ENCODE measurements at places on chromosomes 4 and X. TPM values are rescaled to one million over a fixed set of nuclear protein-coding genes. Genes with fewer than 3 reads are reported as not detected.

Gene SLAIN2
- 57.4 TPM for polyA plus RNA-seq

Gene CCDC149
- 9.7 TPM for polyA plus RNA-seq

Gene SULT1B1
- 0.61 TPM for polyA plus RNA-seq

Gene UGT2B11
- polyA plus RNA-seq, result not detected

Gene ANOS1
- polyA plus RNA-seq, result 27.7 TPM

Gene RNF175
- polyA plus RNA-seq, result 0.15 TPM

Gene SAGE1
- not detected for polyA plus RNA-seq

Gene NWD2
- polyA plus RNA-seq, result not detected

Gene RAB39B
- 0.43 TPM for polyA plus RNA-seq

Gene MAGEE2
- 0.35 TPM for polyA plus RNA-seq

GRCh38 chrX:138986866-138987265 is 275.3 kb upstream of the FGF13 start:
- DNase-seq, result no peak

DNA sequence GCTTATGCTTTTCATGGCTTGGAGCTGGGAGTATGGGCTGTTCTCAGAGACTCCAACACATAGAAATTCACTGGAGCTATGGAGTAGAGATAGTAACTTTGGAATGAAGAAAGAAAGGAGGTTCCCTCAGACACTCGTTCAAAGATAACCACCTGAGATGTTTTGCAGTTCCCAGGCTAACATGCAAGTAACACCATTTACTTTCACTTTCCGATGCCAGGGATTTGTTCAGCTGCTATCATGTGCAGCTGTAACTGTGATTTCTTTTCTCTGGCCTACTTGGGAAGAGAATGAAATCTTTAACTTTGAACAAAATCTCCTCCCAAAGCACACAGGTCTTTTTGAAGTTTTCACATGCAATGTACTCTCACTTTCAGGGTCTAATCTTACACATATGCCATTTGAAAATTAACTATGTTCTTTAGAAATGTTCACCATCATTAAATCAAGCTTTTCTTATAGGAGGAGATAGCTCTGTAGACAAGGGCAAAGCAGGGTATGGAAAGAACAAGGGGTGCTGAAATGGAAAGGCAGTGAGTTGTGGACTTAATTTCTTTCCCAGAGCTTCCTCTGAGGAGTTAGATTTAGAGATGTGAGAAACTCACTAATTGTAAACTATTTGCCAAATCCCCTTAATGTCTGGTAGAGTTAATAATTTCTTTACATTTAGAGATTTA is 514.3 kb downstream of the PDHA2 start:
- DNase-seq, result no peak

GRCh38 chrX:47649781-47650163 is 591 bp downstream of the ELK1 start:
- DNase-seq, result no peak

DNA sequence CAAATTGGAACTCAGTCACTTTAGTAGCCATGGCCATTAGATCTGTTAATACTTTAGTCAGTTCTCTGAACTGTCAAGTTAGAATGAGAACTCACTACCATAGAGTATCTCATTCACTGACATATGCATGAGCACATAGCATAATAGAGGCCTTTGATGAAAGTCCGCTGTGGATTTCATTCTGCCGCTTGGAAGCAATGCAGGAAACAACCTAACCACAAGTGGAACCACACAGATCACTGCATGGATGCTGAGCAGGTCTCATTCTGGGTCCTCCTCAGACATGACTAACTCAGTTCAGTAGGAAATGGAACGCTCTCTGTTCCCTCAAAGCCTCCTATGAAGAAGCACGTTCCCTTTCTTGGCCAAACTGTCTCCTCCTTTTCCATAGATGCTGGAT is 1624.8 kb upstream of the TENM3 start:
- DNase-seq, result no peak

- DNase-seq, result no peak
Measured at GRCh38 chr4:115851918-115852766, 738.7 kb upstream of the NDST4 start.

GRCh38 chr4:14902342-14902741 is 99.9 kb upstream of the CPEB2 start:
- no peak for DNase-seq

GRCh38 chr4:171024720-171025303 is 788.4 kb upstream of the GALNTL6 start:
- no peak for DNase-seq

GRCh38 chr4:71713611-71714203 is 70.2 kb downstream of the GC start:
- DNase-seq, result peak; percentile 54

DNA sequence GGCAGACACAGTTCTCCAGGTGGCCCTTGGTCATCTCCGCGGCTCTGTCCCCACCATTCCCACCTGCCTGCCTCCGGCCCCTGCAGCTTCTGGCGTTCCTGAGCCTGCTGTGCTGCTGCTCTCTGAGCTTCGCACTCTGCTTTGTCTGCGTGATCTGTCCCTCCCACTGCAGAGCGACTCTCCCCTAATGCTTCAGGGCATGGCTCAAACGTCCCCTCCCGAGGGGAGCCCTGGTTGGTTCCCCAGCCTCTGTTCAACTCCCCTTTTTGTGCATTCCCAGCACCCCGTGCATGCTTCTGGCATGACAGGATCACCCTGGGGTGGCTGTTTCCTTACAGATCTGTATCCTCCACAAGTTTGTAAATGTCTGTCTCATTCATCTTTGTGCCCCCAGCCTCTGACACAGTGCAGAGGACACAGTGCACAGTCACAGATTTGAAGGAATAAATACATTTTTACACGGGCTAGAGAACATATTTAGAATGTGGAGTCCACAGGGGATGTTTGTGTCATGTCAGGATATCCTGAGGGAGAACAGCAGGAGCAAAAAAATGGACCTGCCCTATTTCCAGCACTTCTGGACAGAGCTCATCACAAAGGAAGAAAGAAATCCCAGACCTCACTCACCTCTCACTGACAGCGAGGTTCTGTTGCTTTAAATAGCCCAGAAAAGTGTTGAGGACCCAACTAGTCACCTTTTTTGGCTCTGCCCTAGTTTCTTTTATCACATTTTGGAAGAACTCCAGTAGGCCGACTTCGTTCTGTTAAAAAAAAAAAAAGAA is 72.6 kb downstream of the GATB start:
- DNase-seq, result no peak

- no peak for DNase-seq
Measured at GRCh38 chr4:175787948-175788347, 24.1 kb downstream of the GPM6A start.

DNA sequence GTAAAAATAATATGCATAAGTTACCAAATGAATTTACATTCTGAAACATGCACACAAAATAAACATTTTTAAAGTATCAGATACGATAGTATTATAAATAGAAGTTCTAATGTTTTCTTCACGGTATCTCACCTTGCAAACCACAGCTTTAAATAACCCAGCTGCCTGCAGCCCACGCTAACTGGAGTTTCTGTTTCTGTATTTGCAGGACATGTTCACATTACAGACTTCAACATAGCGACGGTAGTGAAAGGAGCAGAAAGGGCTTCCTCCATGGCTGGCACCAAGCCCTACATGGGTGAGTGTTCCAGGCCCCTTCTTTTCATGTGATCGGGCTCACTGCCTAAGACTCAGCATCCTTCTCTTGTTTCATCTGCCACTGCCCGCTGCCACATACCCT is 291.7 kb downstream of the EVC2 start:
- DNase-seq, result no peak

DNA sequence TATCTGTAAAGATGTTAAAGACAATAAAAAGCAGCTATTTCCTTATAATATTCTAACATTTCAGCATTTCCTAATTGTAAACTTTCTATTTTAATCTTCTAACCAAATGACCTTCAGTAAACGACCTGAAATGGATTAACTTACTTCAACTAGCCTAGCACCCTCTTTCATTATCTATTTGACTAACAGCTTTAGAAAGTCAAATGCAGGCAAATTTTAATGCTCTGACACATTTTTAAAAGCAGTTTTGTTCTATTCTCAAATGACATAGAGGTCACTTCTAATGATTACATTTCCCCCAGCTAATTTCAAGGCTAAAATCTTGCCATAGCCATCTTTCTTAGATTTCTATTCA is 41.9 kb downstream of the SLC7A11 start:
- no peak for DNase-seq

DNA sequence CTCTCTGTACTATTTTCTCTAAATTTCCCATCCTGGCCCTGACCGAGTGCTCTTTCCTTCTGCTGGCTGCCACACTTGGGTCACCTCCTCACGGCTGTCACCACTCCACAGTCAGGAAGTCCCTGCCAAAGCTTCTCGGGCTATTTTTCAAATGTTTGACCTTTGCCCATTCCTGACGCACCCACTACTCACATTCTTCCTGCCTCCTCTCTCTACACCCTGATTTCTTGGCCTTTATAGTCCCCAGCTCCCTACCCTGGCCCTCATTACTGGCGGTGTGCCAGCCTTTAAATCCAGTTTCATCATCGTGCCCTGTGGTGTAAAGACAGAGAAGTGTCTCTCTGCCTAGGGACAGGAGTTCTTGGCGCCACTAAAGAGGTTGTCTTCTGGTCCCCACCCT is 46.4 kb upstream of the GATB start:
- DNase-seq, result no peak

DNA sequence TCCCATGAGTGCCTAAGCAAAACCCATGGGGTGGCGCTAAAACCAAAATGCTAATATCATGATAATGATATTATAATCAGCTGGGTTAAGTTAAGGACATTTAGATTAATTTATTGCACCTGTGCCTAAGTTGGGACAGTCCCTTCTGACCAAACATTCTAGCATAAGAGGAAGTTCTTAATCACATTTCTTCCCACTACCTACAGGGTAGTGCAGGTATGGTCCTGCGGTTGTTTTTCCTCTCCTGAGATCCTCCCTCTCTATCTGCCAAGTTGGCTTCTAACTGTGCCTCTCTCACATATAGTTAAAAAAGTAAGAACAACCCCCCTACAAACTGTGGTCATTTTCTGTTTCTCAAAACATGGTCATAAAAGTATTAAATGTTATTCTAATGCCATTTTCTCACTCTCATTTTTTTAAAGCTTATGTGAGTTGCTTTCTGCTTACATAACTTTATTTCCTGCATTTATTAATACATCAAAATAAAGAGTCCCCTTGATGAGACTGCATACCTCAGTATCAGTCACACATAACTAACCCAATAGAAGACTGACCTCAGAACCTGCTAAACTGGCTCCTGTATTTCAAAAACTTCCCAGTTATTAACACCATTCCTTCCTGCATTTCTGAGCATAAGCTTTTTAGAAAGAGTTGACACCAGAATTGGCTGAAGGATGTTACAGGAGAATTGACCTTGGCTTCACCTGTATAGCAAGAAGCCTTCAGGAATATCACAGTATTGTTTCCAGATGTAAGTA is 1332.5 kb downstream of the FSTL5 start:
- no peak for DNase-seq

GRCh38 chr4:146981651-146982050 is 36.0 kb upstream of the TTC29 start:
- DNase-seq, result no peak

GRCh38 chr4:19531906-19532848 is 719.5 kb upstream of the SLIT2 start:
- DNase-seq, result no peak

DNA sequence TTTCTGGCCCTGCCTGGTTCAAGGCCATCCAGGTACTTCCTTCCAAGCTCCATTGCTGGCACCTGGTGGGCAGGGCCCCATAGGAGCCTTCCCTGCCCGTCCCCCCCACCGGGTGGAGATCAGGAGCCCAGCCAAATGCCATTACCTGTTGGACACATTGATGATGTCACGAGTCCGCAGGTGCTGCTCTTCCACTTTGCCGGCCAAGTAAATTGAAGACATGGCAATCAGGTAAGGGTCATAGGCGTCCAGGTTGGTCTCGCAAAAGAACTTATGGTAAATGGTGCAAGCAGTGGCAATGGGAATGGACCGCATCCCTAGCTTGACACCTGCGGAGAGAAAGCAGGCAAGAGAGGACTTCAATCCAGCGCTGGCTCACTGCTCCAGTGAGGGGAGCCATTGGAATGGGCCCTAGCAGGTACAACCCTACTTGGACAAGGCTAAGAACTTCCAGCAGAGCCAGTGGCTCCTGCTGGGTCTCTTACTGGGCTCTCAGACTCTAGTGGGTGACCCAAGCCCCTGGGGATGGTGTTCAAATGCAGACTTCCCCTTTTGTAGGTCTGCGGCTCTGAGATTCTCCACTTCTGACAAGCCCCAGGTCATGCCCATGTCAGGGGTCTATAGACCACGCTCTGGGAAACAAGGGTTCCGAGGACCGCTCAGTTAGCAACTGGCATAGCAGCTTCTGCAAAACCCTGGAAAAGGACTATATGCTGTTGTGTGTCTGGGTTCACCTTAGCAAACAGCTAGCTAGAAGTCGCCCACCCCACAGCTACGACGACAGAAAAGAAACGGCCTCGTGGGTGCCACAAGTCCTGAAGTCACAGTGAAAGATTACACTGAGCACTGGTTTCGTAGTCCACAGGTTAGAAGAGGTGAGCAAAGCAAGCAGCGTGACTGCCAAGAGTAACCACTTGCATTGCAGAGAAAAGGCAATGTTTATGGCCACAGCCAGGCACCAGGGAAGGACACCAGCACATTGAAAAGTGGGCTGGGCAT is 2.8 kb downstream of the CCNQ start:
- no peak for DNase-seq

- no peak for DNase-seq
Measured at GRCh38 chr4:133544097-133544496, 395.0 kb downstream of the PCDH10 start.

DNA sequence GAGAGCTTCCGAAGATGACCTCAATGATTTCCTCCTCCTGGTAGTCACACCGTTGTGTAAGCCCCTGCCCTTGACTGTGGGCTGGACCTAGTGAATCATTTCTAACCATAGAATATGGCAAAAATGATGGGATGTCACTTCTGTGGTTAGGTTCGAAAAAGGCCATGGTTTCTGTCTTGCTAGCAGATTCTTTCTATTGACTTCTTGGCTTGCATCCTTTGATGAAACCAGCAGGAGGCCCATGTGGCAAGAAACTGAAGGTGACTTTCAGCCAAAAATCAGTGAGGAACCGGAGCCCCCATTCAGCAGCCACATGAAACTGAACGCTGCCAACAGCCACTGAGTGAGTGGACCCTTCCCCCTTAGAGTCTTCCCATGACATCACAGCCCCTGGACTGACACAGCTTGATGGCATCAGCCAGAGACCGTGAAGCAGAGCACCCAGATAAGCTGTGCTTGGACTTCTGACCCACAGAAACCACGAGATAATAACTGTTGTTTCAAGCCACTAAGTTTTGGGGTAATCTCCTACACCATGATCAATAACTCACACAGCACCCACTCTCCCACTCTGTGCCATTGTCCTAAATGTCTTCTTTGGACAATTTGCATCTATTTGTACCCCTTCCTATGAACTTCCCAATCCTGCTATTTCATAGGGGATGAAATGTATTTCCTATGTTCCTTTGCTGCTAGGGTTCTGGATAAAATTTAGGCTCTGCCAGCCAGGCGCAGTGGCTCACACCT is 148.0 kb upstream of the STX18 start:
- no peak for DNase-seq

DNA sequence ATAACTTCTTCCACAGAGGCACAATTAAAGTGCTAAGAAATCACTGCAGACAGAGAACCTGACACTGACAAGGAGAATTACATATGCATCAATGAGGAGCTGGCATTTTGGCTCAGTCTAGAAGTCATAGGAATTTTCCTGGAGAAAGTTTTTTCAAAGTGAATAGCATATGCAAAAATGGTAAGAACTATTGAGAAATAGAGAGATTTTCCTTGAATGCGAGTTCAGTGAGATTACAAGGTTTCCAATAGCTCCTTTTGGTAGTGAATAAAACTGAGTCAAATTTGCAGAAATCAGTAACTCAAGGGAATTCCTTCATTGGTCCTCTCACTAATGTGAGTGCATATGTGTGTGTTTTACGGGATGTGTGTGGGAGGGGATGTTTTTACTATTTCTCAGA is 557.5 kb downstream of the PPARGC1A start:
- no peak for DNase-seq

Data from forelimb muscle (tissue), 1 donor.